ENCODE measurements at places on chromosomes 16 and 17.

DNA sequence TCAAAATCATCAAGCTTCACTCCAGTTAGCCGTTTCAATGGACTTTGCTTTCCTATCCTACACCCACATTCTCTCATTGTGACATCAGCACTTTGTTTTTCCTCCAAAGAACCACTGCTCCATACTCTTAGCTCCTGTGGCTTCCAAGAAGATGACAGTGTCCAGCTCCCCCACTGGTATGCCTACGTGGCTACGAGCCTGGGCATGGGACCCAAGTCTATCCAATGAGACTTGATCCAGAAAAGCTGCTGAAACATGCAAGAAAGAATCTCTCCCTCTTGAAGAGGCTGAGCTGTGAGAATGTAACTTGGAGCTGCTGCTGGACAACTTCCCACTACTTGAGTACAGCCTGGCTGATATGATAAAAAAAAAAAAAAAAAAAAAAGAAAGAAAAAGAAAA lies 9.4 kb downstream of the TOX3 start:
- no peak for DNase-seq

GRCh38 chr17:56468840-56469239 lies 124.7 kb upstream of the NOG start:
- DNase-seq: no peak

- no peak for DNase-seq
Observed at GRCh38 chr17:58889928-58890327, 134.3 kb downstream of the PPM1E start.

- no peak for DNase-seq
Observed at GRCh38 chr16:47829850-47830600, 325.8 kb downstream of the ABCC12 start.

DNA sequence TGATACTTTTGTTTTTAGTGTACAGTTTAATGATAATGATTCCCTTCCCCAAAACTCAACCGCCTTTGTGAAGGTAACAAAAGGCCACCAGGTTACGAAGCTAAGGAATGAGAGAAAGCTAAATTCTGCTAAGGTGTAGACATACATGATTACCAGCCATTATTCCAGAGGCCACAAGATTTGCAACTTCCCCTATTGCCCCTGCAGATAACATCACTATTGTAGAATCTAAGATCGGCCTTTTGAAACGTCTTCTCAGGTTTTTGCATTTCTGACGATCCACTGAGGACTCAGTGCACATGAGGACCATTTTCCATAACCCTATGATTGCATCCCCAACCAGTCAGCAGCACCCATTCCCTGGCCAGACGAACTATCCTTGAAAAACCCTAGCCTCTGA lies 33.9 kb upstream of the SNN start:
- DNase-seq: no peak

DNA sequence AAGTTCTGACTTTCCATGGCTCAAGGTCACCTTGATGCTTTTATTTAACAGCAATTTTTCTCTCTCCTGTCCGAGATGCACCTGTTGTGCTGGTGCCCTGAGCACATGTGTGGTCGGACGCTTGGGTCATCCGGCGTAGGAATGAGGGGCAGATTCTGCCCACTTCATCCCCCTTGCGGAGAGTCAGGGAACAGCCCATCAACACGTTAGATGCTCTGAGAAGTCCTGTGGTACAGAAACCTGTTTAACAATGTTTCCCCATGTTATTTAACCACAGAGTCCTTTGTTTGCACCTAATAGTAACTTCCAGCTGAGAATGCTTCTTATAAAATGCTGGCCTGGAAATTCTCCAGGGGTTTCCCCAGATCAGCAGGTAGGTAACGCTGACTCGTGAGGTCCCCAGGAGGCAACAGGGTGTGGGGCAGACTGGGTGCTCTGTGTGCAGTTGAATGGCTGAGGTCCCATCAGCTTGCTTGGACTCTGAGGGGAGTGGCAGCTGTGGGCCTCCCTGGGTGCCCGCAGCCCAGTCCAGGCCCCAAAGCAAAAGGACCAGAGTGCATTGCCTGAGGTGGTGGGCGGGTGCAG lies 17.8 kb downstream of the DOC2B start:
- DNase-seq: no peak

GRCh38 chr17:4974115-4974670 lies 6.6 kb upstream of the SPAG7 start:
- no peak for DNase-seq

- no peak for DNase-seq
Observed at GRCh38 chr17:79349506-79350400, 261.1 kb downstream of the RBFOX3 start.

GRCh38 chr16:58042001-58042885 lies 16.7 kb downstream of the MMP15 start:
- DNase-seq: no peak

DNA sequence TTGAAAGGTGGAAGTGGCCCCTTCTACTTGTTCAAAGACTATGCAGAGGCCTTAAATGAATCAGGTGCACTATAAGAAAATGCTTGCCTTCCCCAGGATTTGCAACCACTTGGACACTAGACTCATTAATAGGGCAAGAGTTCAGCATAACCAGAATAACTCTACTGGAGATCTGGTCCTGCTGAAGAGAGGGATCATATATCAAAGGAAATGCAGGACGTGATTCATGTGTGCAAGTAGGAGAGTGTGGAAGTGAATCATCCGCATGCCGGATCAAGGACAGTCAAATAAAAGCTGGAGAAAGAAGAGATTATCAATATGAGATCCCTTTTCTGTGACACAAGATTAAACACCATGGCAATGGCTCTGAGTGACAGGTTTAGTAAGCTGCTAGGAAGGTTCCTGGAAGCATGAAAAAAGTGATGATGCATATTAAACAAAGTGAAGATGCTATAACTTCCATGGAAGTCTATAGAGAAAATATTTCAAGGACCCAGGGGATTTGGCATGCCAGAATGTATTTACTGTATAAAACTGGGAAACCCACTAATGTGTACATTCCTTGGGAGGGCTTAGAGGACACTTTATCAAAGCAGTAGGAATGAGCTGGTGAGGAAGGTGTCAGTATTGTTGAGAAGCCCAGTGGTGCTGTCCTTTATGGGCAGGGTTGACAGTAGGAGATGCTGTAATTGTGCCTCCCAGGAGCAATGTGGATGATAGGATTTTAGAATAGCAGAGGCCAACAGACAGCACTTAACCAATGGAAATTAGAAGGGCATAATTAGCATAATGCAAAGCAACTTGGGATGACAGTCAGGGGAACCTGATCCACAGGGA lies 133.1 kb downstream of the ABCA8 start:
- DNase-seq: no peak

DNA sequence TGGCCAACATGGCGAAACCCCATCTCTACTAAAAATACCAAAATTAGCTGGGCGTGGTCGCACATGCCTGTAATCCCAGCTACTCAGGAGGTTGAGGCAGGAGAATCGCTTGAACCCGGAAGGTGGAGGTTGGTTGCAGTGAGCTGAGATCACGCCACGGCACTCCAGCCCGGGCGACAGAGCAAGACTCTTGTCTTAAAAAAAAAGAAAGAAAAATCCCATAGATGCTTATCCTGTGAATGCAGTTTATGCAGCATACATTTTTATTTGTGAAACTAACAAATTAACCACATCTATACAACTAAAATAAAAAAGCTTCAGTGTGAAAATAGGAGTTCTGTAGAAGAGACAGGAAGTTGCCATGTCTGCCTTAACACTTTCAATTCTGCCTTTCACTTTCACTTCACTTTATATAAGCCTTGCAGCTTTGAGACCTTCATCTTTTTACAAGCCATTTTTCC lies 7.1 kb downstream of the IGSF6 start:
- no peak for DNase-seq

GRCh38 chr16:11325404-11326083 lies 19.7 kb upstream of the RMI2 start:
- DNase-seq: peak; percentile 80

DNA sequence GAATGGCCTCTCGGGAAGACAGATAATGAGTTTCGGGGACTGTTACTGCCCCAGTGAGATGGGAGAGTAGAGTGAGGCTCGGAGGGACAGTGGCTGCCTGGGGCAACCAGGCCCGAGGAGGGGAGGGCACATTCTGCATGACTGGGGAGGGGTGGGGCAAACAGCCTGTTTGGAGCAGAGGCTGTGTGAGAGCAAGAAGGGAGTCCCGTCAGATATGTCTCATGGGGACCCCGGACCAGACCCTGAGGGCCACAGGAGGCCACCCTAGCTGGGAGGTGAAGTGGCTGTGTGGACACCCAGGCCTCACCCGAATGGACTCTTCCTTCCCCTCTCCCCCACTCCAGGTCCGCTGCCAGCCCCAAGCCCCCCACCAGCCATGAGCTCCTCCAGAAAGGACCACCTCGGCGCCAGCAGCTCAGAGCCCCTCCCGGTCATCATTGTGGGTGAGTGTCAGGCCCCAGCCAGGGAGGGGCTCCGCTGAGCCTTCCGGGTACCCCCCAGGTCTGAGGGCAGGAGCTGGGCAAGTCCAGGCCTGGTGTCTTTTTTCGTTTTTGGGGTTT lies 4.3 kb downstream of the OSGIN1 start:
- no peak for DNase-seq

DNA sequence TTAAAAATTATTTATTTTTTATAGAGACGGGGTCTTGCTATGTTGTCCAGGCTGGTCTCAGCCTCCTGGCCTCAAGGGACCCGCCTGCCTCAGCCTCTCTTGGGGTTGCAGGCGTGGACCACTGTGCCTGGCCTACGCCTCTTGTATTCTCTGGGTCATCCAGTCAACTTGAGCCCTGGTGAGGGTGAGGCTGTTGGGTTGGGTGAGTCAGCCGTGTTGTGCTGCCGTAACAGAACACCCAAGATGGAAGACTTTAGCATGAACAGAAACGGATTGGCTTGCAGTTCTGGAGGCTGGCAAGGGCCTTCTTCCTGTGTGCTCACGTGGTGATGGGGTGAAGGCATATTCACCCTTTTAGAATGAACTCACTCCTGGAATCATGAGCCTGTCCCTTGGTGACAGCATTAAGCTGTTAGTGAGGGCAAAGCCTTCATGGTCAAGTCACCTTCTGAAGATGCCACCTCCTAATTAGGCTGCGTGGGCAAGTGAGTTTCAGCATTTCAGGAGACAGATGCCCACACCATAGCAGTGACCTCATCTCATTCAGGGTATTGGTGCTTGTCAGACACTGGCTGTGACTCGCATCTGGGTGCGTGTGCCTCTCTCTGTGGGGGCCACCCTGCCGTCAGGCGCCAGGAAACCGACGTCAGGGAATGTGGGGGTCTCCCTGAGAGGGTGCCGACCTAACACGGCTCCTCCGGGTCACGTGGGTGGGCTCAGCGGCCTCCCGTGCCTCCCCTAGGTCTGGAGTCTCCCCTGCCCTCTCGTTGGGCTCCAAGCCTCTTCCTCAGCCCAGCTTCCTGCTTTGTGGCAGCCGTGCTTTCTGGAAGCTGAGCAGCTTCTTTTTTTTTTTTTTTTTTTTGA lies 49.8 kb downstream of the WDR45B start:
- no peak for DNase-seq

DNA sequence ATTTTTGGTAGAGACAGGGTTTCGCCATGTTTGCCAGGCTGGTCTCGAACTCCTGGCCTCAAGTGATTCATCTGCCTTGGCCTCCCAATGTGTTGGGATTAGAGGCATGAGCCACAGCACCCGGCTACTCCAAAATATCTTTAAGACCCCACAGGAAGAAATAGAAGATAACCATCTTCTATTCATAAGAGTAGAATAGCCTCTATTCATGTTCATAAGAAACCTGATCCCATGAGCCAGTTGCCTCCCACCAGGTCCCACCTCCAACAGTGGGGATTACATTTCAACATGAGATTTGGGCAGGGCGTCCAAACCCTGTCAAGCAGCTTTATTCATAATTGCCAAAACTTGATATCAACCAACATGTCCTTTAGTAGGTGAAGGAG lies 13.9 kb upstream of the TMC7 start:
- no peak for DNase-seq

- no peak for DNase-seq
Observed at GRCh38 chr16:85453194-85453678, 159.9 kb upstream of the GSE1 start.

- DNase-seq: no peak
Observed at GRCh38 chr17:75684249-75684648, 17.1 kb downstream of the SAP30BP start.

GRCh38 chr16:84397090-84397489 lies 28.8 kb downstream of the ATP2C2 start:
- no peak for DNase-seq

- peak; percentile 88 for DNase-seq
Observed at GRCh38 chr17:75524970-75525805, at the start of gene LLGL2. Gene LLGL2, plus strand, starts transcription at chr17:75525697. Its CDS starts 17,730 bp downstream, at chr17:75543427.

- no peak for DNase-seq
Observed at GRCh38 chr16:1107731-1108130, 11.7 kb upstream of the C1QTNF8 start.

DNA sequence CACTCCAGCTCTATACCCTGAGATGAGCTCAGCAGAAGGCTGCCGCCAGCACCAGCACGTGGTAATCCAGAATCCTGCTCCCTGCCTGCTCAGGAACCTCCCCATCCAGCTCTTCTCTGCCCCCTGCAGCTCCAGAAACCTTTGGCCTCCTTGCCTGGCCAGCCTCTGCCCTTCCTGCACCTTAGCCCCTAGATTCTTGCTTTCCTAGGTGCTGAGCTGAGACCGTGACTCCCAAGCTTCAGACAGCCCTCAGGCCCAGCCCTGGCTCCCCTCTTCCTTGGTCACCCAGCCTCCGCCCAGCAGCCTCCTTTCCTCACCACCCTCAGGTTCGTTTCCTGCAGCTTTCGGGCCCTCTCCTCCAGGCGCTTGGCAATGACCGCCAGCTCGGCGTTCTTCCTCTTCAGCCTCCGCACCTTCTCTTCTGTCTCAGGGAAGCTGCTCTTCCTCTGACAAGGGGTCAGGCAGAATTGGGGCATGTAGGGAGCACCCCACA lies 2.6 kb downstream of the TSPOAP1 start:
- no peak for DNase-seq

DNA sequence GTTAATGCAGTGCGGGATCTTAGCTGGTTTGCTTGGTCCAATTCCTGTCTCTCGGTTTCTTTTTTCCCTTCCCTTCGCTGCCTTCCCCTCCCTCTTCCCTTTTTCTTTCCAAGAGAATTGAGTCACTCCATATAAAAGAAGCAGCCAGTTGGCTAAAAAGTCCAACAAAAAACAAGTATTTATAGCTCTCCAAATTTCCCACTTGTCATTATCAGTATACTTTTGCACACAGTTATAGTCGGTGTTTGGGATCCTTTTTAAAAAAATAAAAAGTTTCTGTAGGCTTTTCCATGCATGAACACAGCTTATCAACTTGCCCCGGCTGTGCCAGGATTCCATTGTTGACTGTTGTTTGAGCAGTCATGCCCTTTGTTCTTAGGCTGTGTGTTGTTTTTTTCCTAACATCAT lies 24.9 kb downstream of the HMOX2 start:
- no peak for DNase-seq

GRCh38 chr17:4951486-4951885 lies 567 bp downstream of the ENO3 start:
- no peak for DNase-seq

GRCh38 chr17:2195729-2196128 lies 107.9 kb downstream of the SMG6 start:
- no peak for DNase-seq

Data from natural killer cell treated with Interleukin-12 subunit alpha and Interleukin-12 subunit beta and Interleukin-15 and Interleukin-18, amount 100 ng/mL, for 72 hours (primary cell).